CD4-positive, alpha-beta T cell treated with Interleukin-2 at 100 ng/mL for 4 hours (primary cell): ENCODE measurements at places on chromosomes 16 and 17.
A peak's percentile ranks its signal among the peaks of the same experiment; 100 is the strongest.

GRCh38 chr17:53949473-53950090 lies 126.9 kb downstream of the KIF2B start:
- DNase-seq: no peak

DNA sequence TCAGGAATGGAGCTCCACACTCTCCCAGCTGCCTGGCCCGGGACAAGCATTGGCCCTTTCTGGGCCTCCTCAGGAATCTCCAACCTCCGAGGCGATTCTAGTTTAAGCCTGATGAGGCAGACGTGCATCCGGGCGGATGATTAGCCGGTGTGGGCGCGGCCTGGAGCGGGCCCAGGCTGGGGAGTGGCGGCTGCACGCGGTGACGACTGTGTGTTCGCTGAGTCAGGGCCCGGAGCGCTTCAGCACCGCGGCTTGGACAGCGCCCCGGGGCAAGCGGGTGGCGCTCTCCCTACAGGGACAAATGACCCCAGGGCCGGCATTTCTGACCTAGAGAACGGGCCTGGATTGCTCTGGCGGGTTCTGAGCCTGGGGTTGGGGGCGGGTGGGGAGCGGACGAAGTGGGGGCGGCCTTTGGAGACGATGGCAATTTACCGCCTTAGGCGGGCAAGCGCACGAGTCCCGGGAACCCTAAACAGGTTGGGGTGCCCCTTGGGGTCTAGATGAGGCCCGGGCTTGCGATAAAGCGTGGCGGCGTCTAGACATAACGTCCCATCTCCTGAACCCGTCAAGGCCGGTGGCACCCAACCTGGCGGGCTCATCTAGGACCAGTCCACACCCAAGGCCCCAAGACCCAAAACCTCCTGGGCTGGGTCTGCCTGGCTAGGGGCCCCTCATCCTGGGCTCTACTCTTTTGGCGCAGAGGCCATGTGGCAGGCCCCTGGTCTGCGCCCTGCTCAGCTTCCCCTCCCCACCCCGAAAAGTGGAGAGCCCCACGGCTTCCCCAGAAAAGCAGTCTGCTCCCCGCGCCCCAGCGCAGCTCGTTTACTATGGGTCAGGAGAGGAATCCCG lies 22.3 kb upstream of the ZNHIT3 start:
- peak; percentile 3 for DNase-seq

DNA sequence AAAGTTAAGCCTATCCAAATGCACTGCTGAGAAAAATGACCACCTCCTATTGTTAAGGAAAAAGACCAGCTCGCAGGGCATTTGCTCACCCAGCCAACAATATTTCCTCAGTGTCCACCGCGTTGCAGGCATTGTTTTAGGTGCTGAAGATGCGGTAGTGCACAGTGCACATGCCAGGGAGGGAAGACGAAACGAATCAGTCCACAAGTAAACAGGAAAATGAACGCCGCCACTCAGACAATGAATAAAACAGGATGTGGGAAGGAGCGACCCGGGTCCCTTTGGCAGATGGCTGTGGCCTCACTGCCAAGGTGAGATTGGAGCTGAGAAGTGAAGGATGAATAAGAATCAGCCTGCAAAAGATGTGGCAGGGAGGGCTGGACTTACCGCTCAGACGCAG lies 249.2 kb downstream of the FOXL1 start:
- no peak for DNase-seq

DNA sequence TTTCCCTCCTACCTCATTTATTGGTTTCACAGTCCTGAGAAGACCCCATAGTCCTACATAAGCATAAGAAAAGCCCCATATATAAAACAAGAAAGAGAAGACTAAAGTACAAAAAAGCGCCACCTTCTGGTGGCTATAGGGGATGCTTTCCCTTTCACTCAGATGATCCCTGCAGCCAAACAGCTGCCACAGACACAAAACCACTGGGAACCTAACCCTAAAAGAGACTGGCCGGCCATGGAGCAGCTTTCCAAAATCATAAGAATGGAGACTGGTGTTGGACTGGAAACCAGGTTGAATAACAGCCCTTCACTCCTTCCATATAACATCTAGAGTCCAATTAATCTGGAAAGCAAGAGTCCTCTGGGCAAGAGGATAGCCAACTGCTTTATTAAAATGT lies 11.4 kb downstream of the DYNC1LI2 start:
- DNase-seq: peak; percentile 36

DNA sequence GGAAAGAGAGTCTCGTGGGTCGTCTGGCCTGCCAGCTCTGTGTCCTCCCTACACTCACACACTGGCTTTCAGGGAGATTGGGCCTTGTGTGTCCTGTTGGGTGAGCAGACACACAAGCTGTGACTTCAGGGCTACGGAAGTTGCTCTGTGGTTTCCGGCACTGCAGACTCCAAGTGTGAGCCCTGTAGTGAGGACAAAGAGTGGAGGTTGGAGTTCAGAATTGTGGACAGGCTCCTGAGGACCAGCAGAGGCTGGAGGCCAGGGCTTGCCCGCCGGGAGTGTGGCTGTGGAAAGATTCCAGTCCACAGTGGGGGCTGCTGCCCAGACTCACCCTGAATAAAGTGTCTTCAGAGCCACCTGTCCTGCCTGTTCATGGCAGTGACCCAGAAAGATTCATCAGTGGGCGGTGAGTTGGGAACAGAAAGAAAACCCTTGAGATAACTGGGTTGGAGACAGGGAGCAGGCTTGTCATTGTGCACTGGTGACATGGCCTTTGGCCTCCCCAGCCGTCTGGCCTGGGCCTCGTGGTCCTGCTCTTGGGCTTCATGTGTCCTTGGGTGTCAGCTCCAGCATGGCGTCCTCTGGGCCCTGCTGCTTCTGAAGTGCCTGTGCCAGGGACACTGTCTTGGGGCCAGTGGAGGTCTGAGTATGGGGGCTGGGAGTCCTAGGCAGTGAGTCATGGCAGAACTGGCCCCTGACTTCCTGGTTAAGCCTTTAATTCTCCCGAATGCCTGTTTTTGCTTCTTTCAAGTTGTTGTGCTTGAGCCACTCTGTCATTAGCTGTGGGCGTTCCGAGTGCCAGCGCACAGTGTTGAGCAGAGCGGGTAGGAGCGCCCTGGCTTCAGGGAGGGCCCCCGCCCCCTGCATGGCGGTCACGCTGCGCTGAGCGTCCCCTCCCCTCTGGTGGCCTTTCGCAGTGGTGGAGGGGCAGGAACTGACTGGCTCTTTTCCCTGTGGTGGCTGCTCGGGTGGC lies 19.9 kb upstream of the ZNF750 start:
- DNase-seq: peak; percentile 67
